Right kidney (tissue), 9 donors: ENCODE measurements at places on chromosomes 13 and 19.

GRCh38 chr13:20505405-20506366 lies 20.0 kb downstream of the CRYL1 start:
- DNase-seq: no peak

DNA sequence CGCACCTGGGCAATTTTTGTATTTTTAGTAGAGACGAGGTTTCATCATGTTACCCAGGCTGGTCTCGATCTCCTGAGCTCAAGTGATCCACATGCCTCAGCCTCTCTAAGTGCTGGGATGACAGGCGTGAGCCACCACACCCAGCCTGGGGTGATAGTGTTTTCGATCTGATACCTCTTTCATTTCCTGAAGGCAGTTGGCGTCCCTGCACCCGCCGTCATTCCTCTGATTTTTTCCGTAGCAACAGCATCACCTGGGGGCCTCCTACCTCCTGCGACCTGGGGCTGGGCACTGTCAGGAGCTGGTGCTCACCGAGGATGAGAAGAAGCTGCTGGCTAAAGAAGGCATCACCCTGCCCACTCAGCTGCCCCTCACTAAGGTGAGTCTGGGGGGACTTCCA lies 10.8 kb downstream of the CREB3L3 start:
- no peak for DNase-seq

DNA sequence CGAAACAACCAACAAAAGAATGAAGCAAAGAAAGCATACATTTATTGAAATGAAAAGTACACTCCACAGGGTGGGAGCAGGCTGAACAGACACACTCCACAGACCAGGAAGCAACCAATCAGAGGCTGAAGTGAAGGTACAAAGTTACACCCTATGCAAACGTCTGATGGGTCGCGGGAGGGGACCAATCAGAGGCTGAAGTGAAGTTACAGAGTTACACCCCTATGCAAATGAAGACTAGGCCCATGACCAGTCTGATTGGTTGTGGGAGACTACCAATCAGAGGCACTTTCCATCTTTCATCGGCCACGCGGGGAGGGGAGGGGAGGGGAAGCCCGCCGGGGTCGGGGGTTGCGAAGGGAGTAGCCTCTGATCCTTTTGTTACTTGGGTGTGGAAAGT lies 12.4 kb upstream of the FBL start:
- no peak for DNase-seq

GRCh38 chr13:30872685-30873461 lies 33.2 kb upstream of the MEDAG start:
- no peak for DNase-seq

GRCh38 chr19:49613374-49613773 lies 22.4 kb downstream of the PRR12 start:
- no peak for DNase-seq

DNA sequence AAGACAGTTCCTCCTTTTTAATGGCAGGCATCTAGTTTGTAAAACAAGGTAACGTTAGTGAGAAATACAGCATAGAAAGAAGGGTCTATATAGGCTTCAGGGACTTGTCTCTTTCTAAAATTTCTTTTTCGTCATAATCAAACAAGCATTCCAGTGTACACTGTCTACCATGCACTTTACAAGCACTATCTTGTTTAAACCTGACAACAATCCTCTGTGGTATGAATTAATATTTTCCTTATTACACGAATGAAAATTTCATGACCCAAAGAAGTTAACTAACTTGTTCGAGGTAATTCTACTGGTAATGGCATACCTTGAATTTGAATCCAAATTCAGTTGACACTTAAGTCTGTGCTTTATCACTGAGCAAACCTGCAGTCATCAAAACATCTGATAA lies 399.7 kb upstream of the NBEA start:
- DNase-seq: no peak

DNA sequence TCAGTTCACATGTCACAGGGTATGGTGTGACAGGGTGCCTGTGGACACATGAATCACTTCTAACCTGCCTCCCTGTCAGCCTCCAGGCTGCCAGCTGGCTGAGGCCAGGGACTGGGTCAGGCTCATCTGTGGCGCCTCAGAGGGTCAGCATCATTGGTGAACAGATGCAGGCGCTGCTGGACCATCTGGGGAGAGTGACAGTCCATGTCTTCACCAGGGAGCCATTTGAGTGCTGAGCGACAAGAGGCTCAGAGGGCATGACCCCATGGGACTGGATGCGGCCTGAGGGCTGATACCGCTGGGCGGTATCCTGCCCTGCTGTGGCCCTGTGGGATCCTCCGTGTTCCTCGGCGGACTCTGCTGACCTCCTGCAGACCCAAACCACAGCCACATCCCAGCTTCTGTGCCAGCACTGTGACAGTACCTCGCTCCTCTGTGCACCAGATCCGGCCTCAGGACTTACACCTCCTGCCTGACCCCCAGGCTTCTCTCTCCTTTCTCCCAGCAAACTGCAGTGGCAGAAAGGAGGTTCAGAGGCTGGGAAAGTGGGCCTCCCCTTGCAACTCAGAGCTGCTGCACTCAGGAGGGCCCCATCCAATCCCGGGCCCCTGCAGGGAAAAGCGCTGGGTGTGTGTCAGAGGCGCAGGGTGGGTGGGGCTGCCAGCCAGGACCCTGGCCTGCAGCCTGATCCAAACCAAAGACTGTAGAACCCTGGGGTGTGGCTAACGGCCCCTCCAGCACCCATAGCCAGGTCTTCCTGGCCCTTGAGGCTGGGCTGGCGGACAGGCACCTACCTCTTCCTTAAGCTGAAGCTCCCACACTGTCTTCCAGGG lies 10.2 kb downstream of the ACTMAP start:
- no peak for DNase-seq

DNA sequence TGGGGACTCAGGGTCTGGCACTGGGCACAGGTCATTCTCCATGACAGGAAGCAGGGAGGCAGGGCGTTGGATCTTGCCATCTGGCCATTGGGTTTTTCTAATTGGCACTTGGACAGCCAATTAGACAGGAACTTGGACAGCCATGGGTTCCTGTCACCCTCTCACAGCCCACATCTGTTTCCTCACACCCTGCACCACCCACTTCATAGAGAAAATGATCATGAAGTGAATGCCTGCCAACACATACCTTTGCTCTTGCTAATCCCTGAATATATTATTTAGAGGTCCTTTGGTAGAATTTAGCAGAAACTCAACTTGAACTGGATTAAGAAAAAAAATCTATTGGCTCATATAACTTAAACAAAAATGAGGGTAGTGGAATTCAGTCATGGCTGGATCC lies 4.9 kb upstream of the OLFM2 start:
- DNase-seq: no peak

GRCh38 chr13:50077431-50077830 lies 62.2 kb downstream of the KCNRG start:
- DNase-seq: no peak

- no peak for DNase-seq
Observed at GRCh38 chr19:14496834-14497227, 904 bp upstream of the GIPC1 start.

DNA sequence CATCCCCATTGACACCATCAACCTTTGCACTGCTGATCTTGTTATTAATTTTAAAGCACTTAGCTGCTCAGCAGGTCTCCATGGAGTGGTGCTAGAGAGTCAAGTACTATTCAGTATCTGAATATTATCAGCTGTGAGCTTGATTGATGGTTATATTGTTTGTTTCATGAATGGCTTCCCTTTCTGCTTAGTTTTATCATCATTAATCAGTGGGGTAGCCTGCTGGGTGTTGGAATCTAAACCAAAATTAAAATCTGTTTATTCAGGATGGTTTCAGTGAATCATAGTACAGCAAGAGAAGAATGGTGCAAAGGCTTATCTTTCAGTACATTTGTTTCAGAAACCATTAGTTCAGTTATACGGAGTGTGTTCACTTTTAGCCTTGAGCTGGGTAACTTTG lies 42.5 kb upstream of the SCEL start:
- DNase-seq: no peak

DNA sequence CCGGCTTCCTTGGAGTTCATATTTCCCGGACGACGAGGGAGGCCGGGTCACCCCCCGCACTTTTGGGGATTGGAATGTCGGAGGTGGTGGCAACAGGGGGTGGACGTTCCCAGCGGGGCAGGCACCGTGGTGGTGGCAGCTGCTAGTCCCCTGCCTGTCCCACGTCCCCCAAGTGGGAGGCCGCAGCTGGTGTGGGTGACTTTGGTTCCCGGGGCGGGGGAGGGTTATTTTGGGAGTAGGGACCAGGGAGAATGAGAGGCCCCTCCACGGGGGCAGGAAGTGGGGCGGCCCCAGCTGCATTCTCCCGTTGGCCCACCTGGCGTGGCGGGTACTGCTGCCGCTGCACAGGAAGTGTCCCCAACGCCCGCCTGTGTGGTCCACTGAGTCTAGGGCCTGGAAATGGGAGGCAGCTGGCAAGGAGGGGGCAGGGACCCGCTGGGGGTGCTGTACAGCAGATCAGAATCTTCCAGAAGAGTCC lies 11.1 kb upstream of the PLIN3 start:
- no peak for DNase-seq

- no peak for DNase-seq
Observed at GRCh38 chr19:6103217-6103644, 7.1 kb downstream of the RFX2 start.

DNA sequence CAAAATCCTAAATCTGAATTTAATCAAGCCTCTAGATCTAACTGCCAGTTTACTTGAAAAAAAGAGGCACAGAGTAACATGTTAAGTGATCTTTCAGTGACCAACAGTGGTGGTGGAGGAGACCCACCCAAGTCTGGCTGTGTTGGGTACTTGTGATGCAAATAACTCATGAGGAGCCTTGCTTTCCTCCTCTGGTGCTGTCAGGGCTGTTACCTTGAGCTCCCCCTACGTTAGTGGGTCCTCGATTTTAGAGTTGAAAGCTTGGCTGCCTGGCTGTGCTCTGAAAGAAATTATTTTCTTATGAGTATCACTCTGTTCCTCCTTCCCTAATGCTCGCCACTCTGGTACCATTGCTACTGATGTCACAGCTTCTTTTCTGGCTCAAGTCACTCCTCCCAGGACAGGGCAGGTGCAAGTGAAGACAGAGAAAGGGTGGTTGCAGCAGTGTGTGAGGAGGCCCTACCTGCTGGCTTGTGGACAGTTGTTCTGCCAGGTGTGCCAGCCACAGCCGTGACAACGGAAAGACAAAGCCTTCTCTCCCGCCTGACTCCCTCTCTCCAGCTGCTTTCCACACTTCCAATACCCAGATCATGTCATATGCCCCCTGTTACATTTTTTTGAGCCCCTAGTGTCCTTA lies 6.5 kb upstream of the SUPT20H start:
- no peak for DNase-seq

GRCh38 chr13:42331009-42331408 lies 59.1 kb downstream of the AKAP11 start:
- no peak for DNase-seq

DNA sequence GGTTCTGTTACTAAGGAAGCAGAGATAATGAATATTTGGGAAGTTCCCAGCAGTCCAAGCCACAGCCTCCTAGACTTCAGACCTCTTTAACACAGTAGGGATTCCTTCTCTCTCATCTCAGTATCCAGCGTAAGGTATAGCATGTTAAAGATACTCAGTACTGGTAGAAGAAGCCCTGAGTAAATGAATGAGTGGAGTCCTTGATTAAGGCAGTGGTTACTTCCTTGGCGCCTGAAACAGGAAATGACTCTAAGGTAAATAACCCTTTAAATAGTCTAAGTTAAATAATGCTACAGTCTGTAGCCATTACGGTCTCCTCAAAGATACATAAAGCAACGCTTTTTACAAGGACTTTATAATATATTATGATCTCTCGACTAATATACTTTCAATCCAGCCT lies 650.8 kb upstream of the MIR17HG start:
- DNase-seq: no peak

GRCh38 chr19:12932392-12933286 lies 872 bp downstream of the FARSA start:
- no peak for DNase-seq

DNA sequence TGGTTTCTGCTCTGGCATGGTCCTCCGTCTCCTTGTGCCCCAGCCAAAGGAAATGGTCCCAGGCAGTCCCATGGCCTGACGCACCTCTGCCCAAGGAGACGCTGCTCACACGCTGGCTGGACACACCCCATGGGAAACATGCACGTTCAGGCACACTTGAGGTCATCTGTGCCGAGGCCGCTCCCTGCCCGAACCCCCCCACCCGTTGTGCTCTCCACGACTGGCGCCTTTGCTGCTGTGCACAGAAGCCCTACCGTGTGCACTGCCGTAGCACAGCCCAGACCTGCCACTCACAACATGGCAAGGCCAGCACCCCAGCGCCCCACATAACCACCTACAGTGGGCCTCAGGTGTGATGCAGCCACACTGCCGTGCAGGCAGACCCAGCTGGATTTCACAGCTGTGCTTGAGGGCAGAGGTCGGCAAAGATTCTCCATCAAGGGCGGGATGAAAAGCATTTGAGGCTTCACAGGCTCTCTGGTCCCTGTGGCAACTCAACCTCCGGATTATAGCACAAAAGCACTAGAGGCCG lies 65.7 kb downstream of the SPACA7 start:
- DNase-seq: no peak

DNA sequence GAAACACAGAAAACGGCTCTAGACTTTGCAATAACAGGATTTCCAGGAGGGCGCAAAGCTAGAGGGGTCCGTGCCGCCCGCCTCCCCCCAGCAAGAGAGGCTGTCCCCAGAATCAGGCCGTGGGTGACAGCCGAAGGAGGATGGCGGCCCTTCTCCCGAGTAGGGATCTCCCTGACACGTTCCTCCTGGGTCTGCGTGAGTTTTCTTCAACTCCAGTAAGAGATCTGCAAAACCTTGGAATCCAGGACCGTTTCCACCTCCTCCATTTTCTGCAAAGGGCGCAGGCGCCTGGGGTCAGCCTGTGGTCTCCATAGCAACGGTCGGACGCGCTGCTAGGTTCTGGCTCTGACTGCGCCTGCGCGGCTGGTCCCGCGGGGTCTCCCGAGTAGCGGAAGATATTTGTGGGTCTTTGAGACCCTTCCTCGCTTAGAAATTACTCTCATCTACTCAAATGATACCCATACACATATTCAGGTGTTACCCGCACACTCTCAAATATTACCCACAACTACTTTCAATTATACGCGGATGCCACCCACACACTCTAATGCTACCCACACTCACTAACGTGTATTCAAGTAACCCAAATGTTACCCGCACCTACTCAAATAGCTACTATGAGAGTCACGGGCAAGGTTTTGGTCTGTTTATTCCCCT lies 2.1 kb downstream of the PNMA8C start:
- DNase-seq: peak; percentile 87

GRCh38 chr13:42239161-42239560 lies 32.8 kb upstream of the AKAP11 start:
- DNase-seq: no peak

DNA sequence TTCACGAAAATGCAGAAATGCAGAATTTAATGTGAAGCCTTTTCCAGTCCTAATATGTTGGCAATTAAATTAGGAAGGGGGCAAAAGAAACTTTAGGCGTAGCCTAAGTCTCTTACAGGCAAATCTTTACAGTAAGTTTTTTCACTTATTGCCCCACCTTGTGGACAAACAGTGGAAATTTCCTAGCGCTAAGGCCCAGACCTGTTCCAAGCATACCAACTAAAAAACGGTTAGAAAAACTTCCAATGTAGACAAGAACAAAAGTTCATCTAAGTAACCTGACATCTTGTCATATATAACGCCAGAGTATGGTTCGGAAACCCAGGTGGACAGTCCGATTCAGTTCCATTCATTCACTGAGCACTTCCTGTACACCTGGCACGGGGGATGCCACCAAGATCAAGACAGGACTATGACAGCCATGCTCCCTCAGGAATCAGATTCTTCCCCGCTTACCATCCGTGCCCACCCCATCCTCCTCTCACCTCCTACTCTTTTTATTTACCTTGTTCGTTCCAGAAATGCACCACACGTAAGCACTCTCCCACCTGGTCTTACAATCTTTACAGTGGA lies 4.9 kb downstream of the ZAR1L start:
- DNase-seq: peak; percentile 58
